ENCODE measurements at places on chromosomes 7 and 10. TPM values are rescaled to one million over a fixed set of nuclear protein-coding genes. Genes with fewer than 3 reads are reported as not detected.

The HECW1 gene
- not detected for total RNA-seq

The DLX5 gene
- not detected for total RNA-seq

The PRXL2A gene
- 219 TPM for total RNA-seq

The EVX1 gene
- not detected for total RNA-seq

The TLX1 gene
- total RNA-seq, result 0.60 TPM

The CALML3 gene
- total RNA-seq, result not detected

The BLVRA gene
- 32.8 TPM for total RNA-seq

The CYP2C19 gene
- not detected for total RNA-seq

The UBE2H gene
- 83.2 TPM for total RNA-seq

The NKX1-2 gene
- not detected for total RNA-seq

The ZNF138 gene
- 3.5 TPM for total RNA-seq

The CCDC3 gene
- 0.66 TPM for total RNA-seq

The PNLIPRP2 gene
- not detected for total RNA-seq

The HSPA12A gene
- 0.13 TPM for total RNA-seq

The DYDC2 gene
- not detected for total RNA-seq

The AQP1 gene
- total RNA-seq, result 6.4 TPM

GRCh38 chr7:388023-388960, 98.3 kb downstream of the FOXL3 start:
- no peak for DNase-seq

- DNase-seq, result no peak
These were observed 9.5 kb downstream of the MARVELD1 start for GRCh38 chr10:97723001-97723400.

GRCh38 chr10:31130406-31130805, 98.7 kb upstream of the ZNF438 start:
- no peak for DNase-seq

DNA sequence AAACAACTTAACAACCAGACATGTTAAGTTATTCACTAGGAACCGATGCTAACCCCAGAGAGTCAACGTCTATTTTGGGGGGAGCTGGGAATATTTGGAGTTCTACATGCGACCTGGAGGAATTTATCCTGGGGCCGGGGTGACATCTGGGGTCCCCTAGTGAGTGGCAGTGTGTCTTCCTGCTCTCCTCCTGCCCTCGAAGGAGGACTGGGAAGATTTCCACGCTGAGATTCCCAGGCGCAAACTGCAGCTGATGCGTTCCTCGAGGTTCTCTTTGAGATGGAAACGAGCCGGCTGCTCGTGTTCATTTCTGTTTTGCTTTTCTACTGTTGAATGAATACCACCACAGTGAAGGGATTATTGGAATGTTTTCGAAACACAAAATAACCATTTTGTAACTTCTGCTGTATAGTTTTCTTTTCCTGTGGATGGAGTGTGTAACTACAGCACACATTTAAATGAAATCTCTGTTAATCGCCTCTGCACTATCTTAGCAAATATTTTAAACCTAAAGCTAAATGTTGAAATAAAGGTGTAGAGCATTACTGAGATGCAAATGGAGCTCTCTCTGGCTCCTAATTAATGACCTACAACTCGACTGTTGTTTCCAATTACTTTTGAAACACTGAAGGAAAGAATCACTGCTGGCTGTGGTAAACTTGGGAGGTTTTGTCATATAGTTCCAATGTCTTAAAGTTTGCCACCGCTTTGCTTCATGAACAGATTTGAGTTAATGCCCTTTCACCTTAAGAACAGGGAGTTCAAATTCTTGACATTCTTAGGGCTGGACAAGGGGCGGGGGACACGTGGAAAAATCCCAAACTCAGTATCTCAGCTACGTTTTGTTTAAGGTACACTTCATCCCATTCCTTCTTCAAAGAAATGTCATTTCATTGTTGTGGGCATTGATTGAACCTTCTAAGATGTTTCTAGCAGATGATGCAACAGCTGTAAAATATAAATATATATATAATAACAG, 21.1 kb downstream of the GATA3 start:
- no peak for DNase-seq

DNA sequence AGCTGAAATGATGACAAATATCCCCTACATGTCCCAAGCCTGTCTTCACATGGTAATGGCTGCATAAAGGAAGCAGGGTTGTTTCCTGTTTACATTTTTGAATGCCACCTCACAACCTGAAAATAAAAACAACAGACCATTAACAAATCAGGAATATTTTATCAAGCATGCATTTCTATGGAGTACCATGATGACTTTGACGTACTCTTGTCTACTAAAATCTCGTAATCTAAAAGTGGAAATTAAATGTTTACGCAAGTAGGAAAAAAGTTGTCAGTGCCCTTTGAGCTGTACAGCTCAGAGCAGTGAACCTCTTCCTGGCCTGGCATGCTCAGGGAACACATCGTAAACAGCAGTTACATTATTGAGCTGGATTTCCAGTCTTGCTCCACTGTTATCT, 194.1 kb downstream of the INHBA start:
- DNase-seq, result no peak

DNA sequence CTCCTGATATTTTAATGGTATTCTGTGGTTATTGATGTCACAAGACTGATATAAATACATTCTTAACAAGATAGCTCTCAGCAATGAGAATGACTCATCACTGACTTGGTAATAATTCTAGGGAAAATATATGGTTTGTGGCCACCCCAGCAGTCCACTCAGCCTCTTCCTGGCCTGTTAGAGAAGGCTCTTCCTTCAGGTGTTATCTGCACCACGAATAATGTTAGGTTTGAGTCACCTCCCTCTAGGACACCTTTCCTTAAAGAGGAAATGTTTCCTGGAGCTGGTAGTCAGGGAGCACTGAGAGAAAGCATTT, 163.3 kb downstream of the SVIL start:
- DNase-seq, result no peak

GRCh38 chr10:122121059-122121458, 132.1 kb downstream of the TACC2 start:
- DNase-seq, result no peak

GRCh38 chr10:124639646-124640045, 104.5 kb downstream of the FAM53B start:
- no peak for DNase-seq

DNA sequence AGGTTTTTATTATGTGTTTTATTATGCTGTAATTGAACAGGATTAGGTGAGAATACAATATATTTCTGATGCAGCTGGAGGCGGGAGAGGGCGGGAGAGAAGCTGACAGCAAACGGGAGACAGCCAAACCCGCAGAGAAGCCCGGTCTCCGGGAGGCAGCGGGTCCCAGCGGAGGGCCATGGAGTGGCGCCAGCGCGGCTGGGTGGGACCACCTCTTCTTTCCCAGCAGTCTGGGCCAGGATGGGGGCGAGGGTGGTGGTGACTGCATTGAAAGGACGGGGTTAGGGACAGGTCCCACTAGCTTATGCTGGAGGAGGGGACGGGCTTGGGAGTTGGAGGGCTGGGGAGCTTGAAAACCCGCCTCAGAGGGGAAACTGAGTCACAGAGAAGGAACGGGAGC, 14.5 kb upstream of the KAZALD1 start:
- DNase-seq, result no peak

GRCh38 chr7:88071994-88072714, 138.1 kb downstream of the ADAM22 start:
- DNase-seq, result no peak

DNA sequence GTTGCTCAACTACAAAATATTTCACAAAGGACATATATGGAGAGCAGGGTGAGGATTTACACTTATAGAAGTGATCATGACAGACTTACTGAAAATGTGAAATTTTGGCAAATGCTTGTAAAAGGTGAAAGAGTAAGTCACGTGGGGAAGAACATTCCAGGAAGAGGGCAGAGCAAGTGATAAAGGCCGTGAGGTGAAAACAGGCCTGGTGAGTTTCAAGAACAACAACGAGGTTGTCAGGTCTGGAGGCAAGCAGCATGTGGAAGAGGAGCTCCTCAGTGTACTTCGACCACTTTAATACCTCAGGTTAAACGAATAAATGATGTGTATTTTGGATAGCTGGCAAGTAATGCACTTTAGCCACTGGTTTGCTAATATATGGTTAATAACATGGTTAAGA, 706.7 kb downstream of the PCDH15 start:
- DNase-seq, result no peak

- no peak for DNase-seq
These were observed 701 bp upstream of the GBX1 start for GRCh38 chr7:151168003-151168786.

GRCh38 chr7:31362401-31362800, 21.9 kb upstream of the NEUROD6 start:
- DNase-seq, result no peak

- no peak for DNase-seq
These were observed 464.7 kb upstream of the IGFBP3 start for GRCh38 chr7:46385662-46386309.

- no peak for DNase-seq
These were observed 50.4 kb downstream of the IMMP2L start for GRCh38 chr7:111511845-111512244.

- DNase-seq, result no peak
These were observed 162.6 kb downstream of the CELF2 start for GRCh38 chr10:11180228-11180627.

DNA sequence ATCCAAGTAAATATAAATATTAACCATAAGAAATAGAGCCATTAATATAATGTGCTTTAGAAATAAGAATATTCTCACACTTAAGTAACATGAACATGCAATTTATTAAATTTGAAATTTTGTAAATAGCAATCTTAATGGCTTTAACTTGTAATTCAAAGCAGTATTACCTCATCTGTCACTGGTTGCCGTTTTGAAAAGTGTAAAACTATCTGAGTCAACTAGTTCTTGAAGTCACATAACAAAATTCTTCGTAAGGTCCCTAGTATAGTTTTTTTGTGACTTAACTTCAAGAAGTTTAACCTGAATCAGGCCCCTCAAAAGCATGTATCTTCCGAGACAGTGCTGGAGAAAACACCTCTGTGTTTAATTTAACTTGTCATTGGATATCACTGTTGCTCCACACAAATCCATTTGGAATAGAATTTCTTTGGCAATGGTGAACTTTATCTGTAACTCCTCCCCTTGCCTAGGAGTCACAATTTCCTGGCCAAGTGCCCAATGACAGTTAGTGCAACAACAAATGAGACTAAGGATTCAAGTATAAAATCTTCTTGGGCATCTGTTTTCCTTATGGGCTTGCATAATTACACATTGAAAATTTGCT, 47.1 kb downstream of the NT5C2 start:
- peak; percentile 68 for DNase-seq

- DNase-seq, result no peak
These were observed 24.1 kb upstream of the ABCC2 start for GRCh38 chr10:99758211-99758891.

DNA sequence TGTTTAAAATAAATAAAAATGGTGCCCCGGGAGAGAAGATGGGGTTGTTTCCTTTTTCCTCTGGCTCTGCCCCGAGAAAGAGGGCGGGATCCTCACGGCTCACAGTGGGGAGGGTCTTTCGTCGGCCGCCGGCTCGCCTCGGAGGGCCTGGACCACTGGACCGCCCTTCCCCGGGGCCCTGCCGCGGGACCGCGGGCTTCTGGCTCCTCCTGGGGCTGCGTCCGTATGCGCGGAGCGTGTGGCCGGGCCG, 3.5 kb upstream of the IGF2BP3 start:
- DNase-seq, result no peak

DNA sequence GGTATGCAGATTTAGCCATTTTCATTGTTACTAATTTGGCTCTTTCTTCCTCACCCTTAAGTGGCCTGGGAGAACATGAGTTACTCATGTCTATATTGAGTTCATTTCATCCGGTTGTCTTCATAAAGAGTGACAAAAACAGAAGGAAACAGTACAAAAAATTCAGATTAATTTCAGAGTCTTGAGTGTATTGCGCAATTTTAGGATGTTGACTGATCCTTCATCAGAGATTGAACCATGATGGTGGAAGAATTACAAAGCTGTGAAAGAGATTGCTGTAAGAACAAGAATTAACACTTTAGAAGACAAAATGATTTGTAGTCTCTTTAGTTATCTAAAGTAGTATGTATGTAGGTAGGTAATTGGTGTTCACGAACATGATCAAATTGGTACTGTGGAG, 194.0 kb upstream of the PPP1R3A start:
- DNase-seq, result no peak

- DNase-seq, result no peak
These were observed 423.4 kb downstream of the DNAJB6 start for GRCh38 chr7:157760004-157760730.

DNA sequence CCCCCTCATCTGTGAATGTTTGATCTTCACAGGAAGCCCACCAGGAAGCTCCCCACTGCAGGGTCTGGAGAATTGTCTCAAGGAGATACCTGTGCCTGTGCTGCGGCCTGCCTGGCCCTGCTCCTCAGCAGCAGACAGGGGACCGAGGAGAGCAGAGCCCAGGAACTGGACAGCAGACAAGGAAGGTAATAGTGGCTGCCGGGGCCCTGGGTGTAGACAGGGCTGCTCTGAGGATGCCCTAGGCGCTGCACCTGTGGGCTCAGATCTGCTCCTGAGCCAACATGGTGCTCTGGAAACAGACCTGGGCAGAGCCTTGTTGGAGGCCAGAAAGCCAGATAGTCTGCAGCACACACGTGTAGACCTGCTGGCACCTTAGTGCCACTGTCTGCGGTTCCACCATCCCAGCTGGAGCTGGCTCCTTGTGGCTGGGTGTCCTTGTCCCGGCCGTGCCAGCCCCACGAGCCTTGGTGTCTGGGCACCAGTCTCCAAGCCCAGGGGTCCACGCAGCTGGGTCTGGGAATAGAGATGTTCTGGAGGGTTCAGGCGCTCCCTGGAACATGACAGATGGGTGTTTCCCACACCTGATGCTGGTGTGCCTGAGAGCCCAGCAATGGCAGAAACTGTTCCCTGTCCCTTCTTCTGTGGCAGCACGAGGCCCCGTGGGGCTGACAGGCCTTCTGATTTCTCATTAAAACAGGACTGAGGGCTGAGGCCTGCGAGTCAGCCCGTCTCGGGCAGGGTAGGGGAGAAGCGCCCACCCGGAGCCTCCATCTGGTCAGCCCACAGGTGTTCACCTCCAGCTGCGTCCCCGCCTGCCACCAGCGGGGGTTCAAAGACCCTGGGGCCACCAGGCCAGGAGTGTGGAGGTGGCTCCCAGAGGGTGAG, 44.7 kb downstream of the ZNF467 start:
- no peak for DNase-seq

GRCh38 chr7:37109016-37109683, 339.5 kb downstream of the ELMO1 start:
- no peak for DNase-seq

DNA sequence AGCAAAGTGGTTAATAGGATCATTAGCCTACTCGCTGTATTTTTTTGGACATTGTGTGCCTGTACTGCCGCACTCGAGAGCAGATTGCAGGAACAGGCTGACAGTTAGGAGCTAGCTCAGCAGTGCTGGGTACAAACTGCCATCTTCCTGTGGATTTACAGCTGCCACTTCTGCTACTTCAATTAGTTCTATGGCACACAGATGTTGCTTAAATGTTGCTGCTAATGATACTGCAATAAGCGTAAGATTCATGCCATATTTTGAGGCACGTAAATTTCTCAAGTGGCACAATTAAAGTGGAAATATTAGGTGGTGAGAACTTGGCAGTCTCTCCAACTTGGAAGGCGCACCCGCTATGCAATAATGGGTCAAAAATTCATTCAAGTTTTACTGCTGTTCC, 171.9 kb downstream of the EBF3 start:
- DNase-seq, result no peak

All from pulmonary artery endothelial cell (primary cell).